ENCODE measurements at places on chromosomes 12 and 14.

DNA sequence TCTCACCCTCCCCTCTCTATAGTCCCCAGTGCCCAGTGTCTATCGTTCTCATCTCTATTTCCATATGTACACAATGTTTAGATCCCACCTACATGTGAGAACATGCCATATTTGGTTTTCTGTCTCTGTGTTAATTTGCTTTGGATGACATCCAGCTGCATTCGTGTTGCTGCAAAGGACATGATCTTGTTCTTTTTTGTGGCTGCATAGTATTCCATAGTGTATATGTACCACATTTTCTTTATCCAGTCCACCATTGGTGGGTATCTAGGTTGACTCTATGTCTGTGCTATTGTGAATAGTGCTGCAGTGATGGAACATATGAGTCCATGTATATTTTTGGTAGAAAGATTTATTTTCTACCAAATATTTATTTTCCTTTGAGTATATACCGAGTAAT lies 45.7 kb downstream of the ACSS3 start:
- no peak for DNase-seq

DNA sequence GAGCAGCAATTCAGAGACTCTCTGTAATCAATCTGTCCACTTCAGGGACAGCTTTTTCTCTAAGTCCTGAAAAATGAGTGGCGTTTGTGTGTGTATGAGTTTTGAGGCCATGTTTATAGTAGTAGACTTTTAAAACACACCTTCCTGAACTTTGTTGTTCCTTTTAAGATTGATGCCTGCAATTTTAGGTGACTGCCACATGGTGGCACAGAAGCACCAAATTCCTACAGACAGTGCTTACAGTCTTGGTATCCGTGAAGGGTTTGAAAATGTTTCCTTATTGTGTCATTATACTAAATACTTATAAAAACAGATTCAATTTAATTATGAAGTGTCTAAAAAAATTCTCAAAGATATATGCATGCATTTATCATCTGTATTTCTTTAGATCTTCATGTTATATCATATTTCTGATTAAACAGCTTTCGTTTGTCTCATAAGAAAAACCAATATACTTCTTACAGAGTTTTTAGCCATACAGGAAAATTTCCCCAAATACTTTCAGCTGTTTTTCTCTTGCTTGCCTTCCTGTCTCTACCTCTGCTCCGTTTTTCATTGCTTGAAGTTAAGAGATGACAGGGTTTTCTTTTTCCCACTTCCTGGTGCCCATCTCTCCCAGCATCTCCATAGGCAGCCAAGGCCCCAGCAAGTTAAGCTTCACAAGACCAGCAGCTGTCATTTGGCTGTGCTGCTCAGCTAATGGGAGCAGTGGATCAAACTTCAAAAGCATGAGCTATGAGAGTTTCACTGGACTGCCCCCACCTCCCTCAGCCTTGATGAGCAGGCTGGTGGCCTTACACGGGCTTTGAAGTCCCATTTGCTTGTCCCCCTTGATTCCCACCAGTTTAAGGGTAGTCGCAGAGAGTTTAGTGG lies 259.6 kb downstream of the AKAP6 start:
- no peak for DNase-seq

DNA sequence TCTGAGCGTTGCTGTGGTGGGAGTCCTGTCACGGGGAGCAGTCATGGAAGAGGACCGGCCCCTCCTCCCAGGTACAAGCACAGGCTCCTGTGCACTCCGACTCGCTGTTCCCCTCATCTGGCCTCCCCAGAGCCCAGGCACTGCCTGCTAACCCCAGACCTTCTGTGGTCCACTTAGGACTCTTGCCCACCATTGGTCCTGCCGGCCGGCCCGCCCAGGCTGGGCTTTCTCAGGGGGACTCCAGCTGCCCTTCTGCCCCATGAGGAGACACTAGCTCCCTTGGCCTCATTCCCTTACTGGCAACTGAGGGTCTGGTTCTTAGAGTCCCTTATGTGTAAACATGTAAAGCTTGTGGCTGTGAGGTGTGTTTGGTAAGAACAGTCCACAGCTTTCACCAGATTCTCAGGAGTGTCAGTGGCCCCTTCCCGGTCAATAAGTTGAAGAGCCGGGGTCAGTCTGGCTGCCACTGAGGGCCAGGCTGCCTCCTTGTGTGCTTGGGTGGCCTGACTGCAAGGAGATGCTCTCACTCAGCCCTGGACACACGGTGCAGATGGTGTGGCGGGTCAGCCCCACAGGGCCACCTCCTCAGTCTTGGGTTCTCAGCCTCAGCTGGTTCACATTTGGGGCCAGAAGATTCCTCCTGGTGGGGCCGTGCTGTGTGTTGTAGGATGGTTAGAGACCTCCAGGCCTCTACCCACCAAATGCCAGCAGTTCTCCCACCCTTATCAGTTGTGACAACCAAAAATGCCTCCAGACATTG lies 43.6 kb downstream of the DDX51 start:
- DNase-seq: no peak

GRCh38 chr14:104103061-104103445 lies 17.6 kb downstream of the ASPG start:
- no peak for DNase-seq

DNA sequence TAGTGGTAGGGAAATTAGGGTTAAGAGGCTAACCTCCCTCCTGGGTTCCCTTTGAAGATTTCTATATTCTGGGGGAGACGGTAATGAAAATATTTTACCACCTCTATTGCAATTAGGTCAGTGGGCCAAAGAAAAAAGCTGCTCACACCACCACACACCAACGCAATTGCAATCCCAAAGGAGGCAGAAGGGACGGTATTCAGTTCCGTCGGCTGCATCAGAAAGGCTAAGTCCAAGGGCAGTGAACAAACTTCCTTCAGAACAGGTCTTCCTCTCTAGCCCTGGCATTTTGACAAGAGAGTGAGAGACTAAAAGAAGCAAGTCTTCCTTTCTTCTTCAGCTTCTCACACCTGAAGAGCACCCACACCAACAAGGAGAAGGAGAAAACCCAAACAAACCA lies 51.2 kb downstream of the OTX2 start:
- DNase-seq: no peak

DNA sequence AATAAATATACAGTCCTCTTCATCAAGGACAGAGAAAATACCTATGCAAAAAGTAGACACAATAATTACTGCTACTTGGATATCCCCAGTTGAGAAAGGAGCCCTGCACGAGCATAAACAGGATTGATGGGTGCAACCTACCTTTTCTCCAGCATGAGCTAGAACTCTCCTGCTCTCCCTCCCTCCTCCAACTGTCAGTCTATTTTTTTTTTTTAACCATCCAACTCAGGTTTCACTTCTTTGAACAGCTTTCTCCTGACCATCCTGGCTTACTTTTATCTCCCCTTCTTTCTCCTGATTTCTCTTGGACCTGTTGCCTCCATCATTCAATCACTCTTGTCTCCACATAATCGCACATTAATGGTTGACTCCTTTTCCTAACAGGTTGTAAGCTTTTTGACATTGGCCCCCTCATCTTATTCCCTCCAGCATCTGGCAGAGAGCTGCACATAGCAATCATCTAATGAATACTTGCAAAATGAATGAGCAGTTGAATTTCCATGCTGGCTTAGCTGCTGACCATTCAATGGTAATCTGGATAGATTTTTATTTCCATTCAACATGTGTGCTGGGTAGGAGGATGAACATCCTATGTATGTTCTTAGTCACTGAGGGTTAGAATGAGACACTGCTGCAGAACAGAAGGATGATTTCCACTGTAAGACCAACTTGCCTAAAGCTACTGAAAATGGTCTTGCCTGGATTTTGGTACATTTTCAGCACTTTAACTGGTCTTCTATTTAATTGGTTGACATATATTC lies 24.4 kb downstream of the MYBPC1 start:
- no peak for DNase-seq

GRCh38 chr14:69475194-69475818 lies 9.2 kb upstream of the PLEKHD1 start:
- no peak for DNase-seq

GRCh38 chr12:106764738-106765137 lies 9.7 kb upstream of the RIC8B start:
- no peak for DNase-seq

DNA sequence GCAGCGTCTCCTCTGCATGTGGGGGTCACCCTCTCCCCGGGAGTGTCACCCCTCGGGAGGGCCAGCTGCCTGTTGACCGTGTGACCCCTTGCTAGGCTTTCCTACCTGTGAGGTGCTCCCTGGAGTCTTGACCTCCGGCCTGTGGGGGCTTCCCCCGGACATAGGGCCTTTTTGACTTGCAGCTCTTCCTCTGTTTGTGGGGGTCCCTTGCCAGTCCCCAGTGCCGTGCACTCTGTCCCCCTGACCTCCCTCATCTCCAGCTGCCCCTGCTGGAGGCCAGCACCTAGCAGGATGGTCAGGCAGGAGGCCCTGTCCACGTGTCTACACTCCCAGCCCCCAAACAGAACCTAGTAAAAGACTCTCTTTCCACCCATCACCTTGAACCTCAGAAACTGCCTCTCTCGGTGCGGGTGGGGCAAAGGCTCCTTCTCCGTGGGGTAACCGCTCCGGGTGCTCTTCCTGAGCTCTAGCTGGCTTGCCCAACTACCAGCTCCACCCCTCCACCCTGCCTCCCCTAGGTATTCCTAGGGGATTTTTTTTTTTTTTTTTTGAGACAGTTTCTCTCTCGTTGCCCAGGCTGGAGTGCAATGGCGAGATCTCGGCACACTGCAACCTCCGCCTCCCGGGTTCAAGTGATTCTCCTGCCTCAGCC lies 810 bp downstream of the AACS start:
- DNase-seq: no peak

DNA sequence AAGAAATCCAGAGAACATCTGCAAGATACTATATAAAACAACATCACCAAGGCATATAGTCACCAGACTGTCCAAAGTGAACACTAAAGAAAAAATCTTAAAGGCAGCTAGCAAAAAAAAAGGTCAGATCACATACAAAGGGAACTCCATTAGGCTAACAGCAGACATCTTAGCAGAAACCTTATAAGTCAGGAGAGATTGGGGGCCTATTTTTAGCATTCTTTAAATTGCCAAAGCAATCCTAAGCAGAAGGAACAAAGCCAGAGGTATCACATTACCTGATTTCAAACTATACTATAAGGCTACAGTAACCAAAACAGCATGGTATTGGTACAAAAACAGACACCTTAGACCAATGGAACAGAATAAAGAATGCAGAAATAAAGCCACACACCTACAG lies 92.5 kb downstream of the IPO8 start:
- no peak for DNase-seq

- DNase-seq: peak; percentile 10
These were observed 58.1 kb upstream of the CCND2 start for GRCh38 chr12:4215229-4216186.

- DNase-seq: no peak
These were observed 41.7 kb downstream of the TRIM9 start for GRCh38 chr14:51053157-51053556.

DNA sequence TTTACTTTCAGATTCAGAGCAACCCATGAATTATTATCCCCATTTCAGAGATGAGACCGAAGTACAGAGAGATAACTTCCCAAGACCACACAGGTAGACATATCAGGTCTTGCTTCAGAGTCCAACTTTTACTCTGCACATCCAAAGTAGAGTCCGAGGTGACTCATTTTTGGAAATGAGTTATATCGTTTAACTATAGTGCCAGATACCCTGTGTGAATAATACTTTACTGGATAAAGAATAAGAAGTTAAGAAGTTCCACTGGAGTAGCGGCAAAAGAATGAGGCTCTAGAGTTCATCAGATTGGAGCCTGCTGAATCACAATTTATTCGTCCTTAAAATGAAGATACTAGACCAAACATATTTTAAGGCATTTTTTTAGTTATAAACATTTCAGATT lies 124.7 kb downstream of the EPS8 start:
- no peak for DNase-seq

- no peak for DNase-seq
These were observed 127.7 kb downstream of the LLPH start for GRCh38 chr12:66002812-66003211.

- DNase-seq: no peak
These were observed 30.3 kb upstream of the CLIP1 start for GRCh38 chr12:122452701-122453285.
